ENCODE measurements at places on chromosomes 5 and 9.

- no peak for DNase-seq
Observed at GRCh38 chr9:94867842-94868312, 141.4 kb downstream of the AOPEP start.

- DNase-seq: no peak
Observed at GRCh38 chr9:108834959-108835665, 20.7 kb downstream of the ACTL7B start.

- no peak for DNase-seq
Observed at GRCh38 chr9:13053504-13053903, 226.0 kb downstream of the MPDZ start.

DNA sequence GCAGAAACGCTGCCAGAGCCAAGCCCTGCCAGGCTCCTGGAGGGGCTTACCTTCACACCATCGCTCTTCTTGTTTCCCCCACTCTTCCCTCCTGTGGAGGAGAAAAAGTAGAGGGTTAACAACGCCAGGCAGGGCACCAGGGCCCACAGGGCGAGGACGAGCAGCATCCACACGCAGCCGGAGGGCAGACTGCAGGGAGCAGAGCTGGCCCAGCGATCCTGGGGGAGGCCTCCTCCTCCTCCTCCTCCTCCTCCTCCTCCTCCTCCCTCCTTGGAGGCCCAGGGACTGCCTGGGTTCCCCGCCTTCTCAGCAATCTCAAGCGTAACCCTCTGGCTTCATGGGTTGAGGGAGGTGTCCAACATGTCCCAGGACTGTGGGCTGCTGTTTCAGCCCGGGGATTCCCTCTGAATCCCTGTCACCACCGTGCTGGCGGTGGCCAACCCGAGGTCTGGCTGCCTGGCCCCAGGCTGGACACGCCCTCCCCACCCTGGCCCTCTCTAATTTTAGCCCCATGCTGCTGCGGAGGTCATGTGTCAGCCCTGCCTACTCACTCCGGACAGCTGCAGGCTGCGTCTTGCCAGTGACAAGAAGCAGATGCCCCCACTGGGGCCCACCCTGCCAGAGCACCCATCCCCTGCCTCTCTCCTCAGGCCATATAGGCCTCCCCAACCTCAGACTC is 44.3 kb downstream of the CAMK2A start:
- no peak for DNase-seq

- DNase-seq: no peak
Observed at GRCh38 chr5:11928909-11929308, 24.7 kb upstream of the CTNND2 start.

DNA sequence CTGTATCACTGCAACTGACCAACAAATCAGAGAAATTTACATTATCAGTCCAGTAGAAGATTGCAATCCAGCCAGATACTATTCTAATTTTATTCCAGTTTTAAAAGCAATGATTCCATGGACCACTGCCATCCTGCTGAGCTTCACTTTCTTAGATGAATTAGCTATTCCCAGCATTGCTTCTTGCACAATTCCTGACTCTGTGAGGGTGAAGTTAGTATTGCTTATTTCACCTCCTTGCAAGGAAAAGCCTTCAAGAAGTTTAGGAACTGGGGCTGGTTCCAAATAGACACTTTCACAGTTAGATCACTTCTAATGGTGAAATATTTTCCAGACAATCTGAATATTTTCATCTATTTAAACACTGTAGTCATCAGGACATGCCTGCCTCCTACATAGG is 338.6 kb upstream of the TNC start:
- DNase-seq: no peak

GRCh38 chr5:156201788-156202403 is 125.1 kb upstream of the SGCD start:
- no peak for DNase-seq

GRCh38 chr5:74294231-74294705 is 346.3 kb downstream of the ENC1 start:
- no peak for DNase-seq

- no peak for DNase-seq
Observed at GRCh38 chr9:36937346-36937745, 96.7 kb downstream of the PAX5 start.

DNA sequence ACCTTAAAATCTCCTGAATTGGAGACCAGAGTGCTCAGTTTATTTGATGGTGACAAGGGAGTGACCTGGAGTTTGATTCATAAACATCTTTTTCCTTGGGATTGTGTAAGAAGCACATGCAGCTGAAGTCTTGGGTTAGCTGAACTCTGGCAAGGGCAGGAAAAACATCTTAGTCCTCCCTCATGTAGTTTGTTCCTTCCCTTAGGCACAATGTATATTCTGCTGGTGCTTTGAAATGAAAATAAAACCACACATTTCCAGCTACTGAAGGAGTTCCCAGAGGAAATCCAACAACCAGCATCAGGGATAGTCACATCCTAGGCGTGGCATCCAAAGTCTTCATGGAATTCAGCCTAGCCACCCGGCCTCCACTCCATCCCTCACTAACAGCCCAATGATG is 95.2 kb upstream of the PAPPA start:
- DNase-seq: no peak

DNA sequence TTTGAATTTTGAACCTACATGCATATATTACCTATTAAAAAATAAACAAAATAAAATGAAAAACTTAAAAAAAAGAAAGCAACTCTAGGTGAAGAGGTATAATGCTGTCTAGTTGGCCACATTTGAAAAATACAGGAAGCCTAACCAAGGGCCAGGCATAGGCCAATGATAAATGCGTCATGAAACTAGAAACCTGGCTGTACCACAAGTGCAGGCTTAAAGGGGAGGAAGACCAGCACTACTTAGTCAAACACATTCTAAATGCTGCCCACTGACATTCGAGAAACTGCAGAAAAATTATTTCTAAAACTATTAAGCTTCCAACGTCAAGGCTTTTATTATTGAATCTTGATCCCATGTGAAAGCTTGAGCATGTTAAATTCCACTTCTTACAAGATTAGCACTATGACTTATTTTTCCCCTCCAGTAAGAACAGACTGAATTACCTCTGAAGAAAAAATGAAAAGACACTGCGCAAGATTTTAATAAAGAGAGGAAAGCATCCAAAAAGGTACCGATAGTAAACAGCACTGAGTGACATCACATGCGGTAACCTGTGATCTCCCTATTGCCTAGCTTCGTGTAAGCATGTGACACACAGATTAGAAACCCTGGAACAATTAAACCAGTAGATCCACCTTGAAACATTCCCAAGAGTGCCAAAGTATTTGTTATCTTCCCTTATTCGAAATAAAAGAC is 16.2 kb downstream of the CDC14B start:
- DNase-seq: no peak

- DNase-seq: no peak
Observed at GRCh38 chr9:5801739-5802113, 31.2 kb downstream of the ERMP1 start.

DNA sequence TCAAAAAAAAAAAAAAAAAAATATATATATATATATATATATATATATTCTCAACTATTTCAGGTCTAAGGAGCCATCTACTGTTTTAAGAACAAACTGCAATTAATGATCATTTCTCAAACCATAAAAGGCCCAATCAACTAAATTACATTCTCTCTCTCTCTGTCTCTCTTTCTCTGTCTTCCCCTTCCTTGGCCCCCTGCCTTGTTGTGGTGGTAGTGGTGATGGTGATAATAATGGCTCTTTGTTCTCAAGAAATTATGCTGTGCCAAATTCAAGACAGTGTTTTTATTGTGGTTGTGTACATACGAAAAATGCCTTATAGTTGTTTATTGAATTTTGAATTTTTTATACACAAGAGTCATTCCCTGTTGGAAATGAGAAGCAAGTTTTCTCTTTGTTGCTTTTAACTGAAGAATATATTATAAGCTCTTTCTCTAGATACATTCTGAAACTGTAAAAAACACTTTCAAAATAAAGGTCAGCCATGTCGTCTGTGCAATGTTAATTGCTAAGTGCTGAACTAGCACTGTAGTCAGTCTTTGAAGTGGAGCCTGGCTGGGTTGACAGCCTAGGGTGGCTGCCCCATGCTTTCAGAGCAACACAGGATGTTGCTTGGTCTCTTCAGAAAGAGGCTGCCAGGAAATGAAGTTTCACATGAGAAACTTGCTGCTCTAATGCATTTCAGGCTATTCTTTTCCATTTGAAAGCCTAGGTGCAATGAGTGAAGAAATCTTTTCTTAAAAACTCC is 96.0 kb downstream of the HINT1 start:
- DNase-seq: no peak

DNA sequence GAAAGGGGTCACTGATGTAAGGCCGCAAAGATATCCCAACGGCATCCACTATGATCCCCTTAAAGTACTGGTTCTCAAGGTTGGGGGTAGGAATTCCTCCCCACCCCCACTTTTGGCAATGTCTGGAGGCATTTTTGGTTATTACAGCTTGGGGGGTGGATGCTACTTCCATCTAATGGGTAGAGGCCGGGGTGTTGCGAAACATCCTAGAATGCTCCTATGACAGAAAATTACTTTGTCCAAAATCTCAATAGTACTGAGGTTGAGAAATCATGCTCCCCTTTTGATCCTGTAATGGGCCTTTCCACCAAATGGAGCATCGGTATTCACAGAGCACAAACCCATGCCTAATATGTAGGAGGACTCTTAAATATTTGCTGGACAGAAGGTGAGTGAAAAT is 20.8 kb upstream of the TCERG1 start:
- DNase-seq: no peak
